NCI-H774 (cell line): ENCODE measurements at places on chromosomes 16 and 17.

GRCh38 chr16:86457501-86458148 is 52.7 kb upstream of the FOXF1 start:
- DNase-seq: no peak

- DNase-seq: peak; percentile 29
Observed at GRCh38 chr16:56589141-56590039, at the start of gene MT3. TSS of gene MT3 (plus strand) at chr16:56589528. CDS start at chr16:56589591, 63 bp downstream.

- DNase-seq: no peak
Observed at GRCh38 chr16:27475561-27475960, 73.6 kb downstream of the IL21R start.

- DNase-seq: peak; percentile 58
Observed at GRCh38 chr16:8660841-8661301, 13.5 kb upstream of the ABAT start.

DNA sequence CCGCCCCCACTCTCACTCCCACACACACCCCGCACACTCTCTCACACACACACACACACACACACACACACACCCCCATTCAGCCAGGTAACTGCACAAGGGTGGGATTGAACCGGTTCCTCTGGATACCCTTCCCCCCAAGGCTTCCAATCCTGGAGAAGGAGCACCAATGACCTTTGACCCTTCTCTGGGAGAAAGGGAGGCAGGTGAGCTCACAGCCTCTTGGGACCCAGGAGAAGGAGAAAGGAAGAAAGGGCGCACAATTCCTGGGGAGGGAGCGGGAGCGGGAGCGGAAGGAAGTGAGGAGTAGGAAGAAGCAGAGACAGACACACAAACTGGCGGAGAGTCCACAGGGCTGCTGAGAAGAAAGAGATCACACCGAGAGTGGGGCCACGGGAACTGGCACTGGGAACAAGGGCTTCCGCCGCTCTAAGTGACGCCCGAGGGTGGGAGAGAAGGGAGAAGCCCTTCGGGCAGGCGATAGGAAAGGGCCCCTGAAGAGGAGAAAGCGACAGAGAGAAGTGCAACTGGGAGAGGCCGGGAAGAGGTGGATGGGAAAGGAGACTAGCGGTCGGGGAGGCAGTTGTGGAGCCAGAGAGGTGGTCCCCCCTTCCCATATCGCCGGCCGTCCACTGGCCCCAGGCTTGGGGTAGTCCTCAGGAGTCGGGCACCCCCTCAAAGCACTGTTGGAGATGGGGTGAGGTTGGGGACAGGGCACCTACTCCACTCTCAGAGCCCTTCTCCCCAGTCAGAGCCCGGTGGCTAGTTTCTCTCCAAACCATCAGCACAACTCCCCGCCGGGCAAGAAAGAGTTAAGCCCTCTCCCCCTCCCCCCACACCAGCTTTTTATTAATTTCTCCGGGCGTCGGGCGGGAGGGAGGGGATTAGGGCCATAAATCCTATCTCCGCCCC is 1.3 kb downstream of the SAMD14 start:
- no peak for DNase-seq

DNA sequence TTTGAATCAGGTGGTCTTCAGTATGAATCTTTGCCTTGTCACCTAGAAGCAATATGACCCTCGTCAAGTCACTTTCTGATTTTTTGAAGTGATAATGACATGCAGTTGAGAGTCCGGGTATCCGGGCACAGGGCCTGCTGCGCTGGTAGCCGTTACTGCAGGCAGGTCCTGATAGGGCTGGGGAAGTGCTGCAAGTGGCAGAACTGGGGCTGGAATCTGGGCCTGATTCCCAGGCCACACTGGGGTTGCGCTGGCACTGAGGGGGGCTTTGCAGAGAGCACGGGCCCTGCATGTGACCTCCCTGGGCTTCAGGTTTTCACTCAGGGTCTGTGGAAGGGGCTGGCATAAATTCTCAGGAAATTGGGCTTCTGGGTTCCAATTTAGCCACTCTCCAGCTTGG is 3.0 kb downstream of the PPP4C start:
- DNase-seq: no peak

DNA sequence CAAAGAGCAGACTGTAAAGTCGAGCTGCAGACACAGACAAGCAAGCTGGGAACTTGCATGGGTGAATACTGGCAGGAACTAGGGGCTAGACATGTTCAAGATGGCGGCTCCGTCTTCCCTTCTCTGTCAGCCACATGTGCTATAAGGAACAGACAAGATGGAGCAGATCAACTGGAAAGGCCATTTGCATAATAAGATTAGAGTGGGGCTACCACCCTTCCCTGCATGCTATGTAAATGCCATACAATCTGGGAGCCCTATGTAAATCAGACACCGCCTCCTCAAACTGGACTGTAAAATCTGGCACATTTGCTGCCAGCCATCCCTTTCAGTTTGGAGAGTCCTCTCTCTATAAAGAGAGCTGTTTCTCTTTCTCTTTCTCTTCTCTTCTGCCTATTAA is 640.1 kb upstream of the CDH8 start:
- no peak for DNase-seq

- DNase-seq: no peak
Observed at GRCh38 chr16:2857451-2858244, at the start of gene PRSS22. TSS of gene PRSS22 (minus strand) at chr16:2858170. CDS start at chr16:2858104, 66 bp downstream.

DNA sequence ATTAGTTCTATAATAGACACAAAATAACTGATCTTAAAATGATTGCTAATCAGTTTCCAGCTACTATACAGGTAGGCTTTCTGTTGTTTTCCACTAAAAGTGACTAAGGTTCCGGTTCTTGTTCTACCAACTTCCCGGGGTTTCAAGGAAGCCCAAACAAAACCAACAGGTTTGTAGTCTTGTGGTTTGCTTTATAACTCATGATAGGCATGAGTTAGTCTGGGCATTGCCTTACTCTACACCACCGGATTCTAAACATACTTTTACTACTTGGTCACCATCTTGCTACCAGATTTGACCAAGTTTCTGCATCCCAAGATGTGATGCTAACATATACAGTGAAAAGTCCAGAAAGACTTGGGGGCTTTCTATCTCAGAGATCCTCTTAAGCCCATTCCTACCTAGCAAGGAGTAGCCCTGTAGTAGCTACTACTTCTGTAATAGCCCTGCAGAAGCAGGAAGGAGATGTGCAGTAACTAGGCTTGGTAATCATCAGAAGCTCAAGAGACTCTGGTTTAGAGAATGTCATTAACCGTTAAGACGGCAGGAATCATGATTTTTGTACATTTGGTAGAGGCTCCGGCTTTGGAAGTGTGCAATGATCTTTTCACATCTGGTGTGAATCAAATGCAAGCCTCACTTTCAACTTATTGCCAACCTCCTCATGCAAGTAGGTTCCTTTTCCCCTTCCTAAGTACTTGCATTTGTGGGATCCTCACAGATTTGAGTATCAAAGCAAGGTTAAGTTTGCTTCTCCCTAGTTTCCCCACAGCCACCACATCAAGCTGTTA is 1.6 kb downstream of the FAM117A start:
- DNase-seq: no peak

DNA sequence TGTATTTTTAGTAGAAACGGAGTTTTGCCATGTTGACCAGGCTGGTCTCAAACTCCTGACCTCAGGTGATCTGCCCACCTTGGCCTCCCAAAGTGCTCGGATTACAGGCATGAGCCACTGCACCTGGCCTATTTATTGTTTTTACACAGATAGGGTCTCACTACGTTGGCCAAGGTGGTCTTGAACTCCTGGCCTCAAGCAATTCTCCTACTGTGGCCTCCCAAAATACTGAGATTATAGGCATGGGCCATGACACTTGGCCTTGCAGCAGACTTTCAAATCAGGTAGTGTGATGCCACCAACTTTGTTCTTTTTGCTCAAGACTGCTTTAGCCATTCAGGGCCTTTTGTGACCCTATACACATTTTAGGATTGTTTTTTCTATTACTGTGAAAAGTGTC is 61.7 kb upstream of the INTS2 start:
- DNase-seq: no peak

- DNase-seq: no peak
Observed at GRCh38 chr17:381941-382643, 29.5 kb upstream of the RPH3AL start.

DNA sequence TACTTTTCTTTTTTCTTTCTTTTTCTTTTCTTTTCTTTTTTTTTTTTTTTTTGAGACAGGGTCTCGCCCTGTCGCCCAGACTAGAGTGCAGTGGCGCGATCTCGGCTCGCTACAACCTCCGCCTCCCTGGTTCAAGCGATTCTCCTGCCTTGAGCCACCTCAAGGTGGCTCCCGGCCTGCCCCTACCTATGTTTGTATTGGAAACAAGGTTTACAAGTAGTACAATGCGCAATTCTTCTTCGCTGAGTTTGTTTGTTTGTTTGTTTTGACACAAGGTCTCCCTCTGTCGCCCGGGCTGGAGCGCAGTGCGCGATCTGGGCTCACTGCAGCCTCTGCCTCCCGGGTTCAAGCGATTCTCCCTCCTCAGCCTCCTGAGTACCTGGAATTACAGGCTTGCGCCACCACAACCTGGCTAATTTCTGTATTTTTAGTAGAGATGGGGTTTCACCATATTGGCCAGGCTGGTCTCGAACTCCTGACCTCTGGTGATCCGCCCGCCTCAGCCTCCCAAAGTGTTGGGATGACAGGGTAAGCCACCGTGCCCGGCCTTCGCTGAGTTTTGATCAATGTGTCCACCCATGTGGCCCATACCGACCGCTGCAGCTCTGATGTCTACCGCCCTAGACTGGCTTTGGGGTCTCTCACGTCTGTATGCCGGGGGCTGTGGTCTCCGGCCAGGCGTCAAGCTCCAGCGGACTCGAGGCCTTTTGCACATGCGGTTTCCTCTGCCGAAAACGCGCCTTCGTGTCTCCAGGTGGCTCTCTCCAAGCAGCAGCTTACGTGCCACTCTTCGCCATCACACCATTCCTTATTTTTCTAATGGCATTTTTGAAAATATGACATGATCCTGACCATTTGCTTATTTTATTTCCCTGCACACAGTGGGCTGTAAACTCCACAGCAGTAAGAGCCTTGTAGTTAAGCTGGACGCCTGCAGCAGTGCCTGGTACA is 1.1 kb upstream of the YBX2 start:
- no peak for DNase-seq

- DNase-seq: no peak
Observed at GRCh38 chr16:84941921-84942320, 69.4 kb downstream of the ZDHHC7 start.

- DNase-seq: no peak
Observed at GRCh38 chr17:63515426-63515825, 7.7 kb upstream of the KCNH6 start.

DNA sequence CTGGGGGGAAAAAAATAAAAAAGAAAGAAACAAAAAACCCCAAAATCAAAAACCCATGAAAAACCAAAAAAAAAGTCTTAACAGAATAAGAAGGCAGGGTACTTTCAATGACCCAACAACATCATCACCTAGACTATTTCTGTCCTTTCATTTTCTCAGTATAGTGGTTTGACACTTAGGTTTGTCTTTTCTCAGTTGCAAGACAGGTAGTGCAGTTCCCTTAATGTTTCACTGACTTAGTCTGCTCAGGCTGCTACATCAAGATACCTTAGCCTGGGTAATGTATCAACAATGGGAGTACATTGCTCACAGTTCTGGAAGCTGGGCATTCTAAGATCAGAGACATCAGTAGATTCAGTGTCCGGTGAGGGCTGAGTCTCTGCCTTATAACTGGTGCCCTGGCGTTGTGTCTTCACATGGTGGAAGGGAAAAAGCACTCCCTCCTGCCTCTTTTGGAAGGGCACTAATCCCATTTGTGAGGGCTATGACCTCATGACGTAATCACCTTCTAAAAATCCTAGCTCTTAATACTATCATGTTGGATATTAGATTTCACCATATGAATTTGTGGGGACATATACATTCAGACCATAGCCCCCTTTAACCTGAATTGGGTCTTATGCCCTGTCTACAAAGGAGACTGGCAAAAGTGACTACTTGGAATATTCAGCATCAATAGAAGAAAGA is 362.3 kb upstream of the RBFOX1 start:
- no peak for DNase-seq

DNA sequence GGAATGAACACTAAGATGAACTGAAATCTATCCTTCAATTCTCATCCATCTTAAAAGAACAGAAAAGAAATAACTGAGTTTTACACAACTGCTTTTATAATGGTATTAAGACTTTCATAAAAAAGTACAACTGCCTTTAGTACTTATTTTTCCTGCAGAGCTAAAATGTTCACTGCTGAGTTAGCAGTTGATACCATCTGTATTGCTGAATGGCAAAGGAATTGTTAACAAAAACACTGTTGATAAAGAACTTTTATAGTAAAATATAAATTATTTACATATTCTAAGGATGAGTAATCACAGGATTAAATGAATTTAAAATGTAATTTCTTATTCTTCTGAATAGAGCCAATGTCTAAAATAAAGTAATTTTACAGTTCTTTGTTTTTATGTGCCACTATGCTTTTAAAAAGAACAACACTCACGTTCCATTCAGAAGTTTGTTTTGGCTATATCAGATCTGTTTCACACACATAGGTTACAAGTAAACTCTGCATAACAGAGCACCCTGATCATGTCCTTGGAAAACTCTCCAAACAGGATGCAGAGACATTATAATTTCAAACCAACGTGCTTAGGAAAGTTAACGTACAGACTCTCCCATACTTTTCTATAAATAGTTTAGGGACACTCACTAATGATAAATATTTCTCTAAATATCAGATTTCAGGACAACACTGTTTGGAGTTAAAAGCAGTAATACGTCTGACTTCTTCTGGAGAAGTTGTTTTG is 151.1 kb downstream of the ITFG1 start:
- no peak for DNase-seq

- no peak for DNase-seq
Observed at GRCh38 chr16:73034374-73034773, 13.6 kb downstream of the ZFHX3 start.

DNA sequence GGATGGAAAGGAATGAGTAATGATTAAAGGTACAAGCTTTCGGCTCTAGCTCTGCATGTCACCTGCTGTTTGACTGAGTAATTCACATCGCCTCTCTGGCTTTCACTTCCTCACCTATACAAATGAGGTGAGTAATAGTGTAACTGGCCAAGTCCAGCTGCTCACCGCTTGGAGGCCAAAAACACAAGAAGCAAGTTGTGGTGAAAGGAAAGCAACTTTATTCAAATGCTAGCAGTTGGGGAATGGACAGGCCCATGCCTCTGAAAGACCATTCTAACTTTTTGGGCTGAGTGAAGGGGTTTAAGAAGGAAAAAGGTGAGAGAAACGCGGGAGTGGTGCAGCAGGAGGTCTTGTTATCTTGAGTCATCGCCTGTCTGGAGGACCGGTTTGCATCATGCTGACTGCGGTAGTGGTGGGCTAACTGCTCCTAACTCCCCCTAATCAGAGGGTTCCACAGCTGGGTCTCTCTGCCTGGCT is 45.7 kb upstream of the CSNK2A2 start:
- peak; percentile 56 for DNase-seq

- no peak for DNase-seq
Observed at GRCh38 chr17:54455251-54455868, 445.3 kb upstream of the TOM1L1 start.

- no peak for DNase-seq
Observed at GRCh38 chr17:42898147-42898811, 2.3 kb upstream of the G6PC1 start.

GRCh38 chr16:79007614-79008013 is 592.9 kb downstream of the MAF start:
- DNase-seq: no peak
